ENCODE measurements at places on chromosomes 3 and 15.

- DNase-seq, result peak; percentile 27
Observed at GRCh38 chr15:47432826-47433225, 284.5 kb upstream of the SEMA6D start.

DNA sequence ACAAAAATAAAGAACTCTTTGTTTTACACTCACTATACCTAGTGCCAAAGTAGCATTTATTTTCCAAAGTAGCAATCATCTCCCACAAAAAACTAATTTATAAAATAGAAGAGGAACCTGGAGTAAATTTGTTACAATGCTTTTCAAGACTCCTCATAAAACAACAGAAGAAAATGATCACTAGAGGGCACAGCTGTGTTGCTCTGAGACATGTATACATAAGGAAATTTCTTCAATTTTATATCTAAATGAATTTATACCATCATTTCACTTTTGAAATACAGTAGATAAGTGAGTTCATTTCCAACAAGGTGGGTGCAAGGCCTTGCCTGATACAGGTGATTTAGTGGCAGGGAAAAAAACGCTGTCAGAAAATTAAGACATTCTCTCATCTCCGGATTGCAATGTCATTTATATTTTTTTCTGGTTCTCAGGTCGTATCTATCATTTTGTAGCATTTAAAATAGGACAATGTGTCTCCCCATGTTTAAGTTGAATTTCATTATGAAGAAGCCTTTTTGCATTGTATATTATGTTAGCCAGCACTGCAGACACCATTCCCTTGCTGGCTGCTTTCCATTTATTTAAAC lies 25.3 kb upstream of the ARHGEF26 start:
- peak; percentile 25 for DNase-seq

- DNase-seq, result no peak
Observed at GRCh38 chr15:69692342-69692741, 239.7 kb downstream of the RPLP1 start.

- DNase-seq, result no peak
Observed at GRCh38 chr3:132638706-132639105, 20.9 kb downstream of the ACAD11 start.

Measured in muscle of back (tissue), 13 donors.